A549 treated with DMSO at 1 μM for 4 hours (cell line): ENCODE measurements at places on chromosomes 13 and 19. TPM values are rescaled to one million over a fixed set of nuclear protein-coding genes. Genes with fewer than 3 reads are reported as not detected.

The GDF15 gene
- 40.6 to 72.6 TPM (median 50.5 TPM) in 5 replicates for total RNA-seq

The BRME1 gene
- 0.27 to 0.42 TPM (median 0.32 TPM) in 4 of 5 replicates, not detected in the other for total RNA-seq

The CERS4 gene
- total RNA-seq: 2.7 to 3.9 TPM (median 3.5 TPM) in 5 replicates

The GPR12 gene
- total RNA-seq: not detected in 5 replicates

The KLF1 gene
- 0.06 TPM in 1 of 5 replicates, not detected in the others for total RNA-seq

The C5AR1 gene
- total RNA-seq: 0.74 to 2.1 TPM (median 1.8 TPM) in 5 replicates

The IL4I1 gene
- total RNA-seq: 0.58 to 1.2 TPM (median 0.76 TPM) in 5 replicates

The ZNF560 gene
- total RNA-seq: not detected in 5 replicates

The ZNF799 gene
- total RNA-seq: 1.4 to 1.7 TPM (median 1.5 TPM) in 5 replicates

The CYP4F11 gene
- total RNA-seq: 6.6 to 8.8 TPM (median 7.0 TPM) in 5 replicates

The PEAK3 gene
- total RNA-seq: not detected in 5 replicates

The LRRC25 gene
- total RNA-seq: not detected in 5 replicates

The SLITRK6 gene
- total RNA-seq: 0.21 to 0.58 TPM (median 0.30 TPM) in 5 replicates

The NTN5 gene
- total RNA-seq: 0.14 to 0.26 TPM (median 0.17 TPM) in 4 of 5 replicates, not detected in the other

The CNN1 gene
- 0.28 to 0.56 TPM (median 0.44 TPM) in 5 replicates for total RNA-seq

The ANKLE1 gene
- 0.27 to 0.76 TPM (median 0.40 TPM) in 5 replicates for total RNA-seq

The PRR36 gene
- 0.20 to 0.48 TPM (median 0.34 TPM) in 5 replicates for total RNA-seq
